ENCODE measurements at places on chromosomes 1 and 21.

DNA sequence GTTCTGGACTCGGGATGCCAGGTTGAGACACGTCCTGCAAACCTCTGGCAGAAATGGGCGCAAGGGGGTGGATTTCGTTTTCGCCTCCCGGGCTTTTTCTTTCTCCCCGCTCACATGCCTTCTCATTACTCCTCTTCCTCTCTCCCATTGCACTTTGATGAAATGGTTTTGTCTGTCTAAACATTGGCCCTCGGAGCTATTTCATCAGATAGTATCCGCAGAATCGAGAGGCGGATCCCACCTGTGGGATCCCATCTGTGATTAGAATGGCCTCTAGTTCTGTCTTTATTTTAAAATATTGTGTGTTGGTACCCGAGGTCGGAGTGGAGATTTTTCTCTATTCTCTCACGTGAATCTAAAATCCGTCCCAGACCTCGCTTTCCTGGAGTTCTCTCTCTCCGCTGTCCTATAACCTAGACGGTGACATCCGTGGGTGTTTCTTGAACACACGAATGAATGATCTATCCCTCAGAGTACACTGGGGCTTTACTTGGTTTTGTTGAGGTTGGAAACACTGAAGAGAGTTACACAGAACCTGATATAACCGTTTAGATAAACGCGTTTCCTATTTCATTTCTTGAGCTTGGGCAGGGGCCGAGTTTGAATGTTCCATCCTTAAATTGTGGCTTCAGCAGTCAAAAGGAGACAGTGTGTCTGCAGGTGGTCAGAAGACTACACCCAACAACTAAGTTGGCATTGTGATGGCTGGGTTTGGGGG lies 2.0 kb downstream of the EDARADD start:
- H3K27ac ChIP-seq = no peak overlapping the region
- H3K36me3 ChIP-seq = no peaks in the 10 kb centered on the region
- peak overlapping the region; percentile 79 for H3K4me3 ChIP-seq
- no peak for DNase-seq
- H3K27me3 ChIP-seq = peaks cover 22% of the 10 kb centered on the region

GRCh38 chr1:147243841-147244240 lies 1.4 kb downstream of the CHD1L start:
- H3K27ac ChIP-seq = no peak overlapping the region
- no peak for DNase-seq
- H3K27me3 ChIP-seq = no peaks in the 10 kb centered on the region
- no peaks in the 10 kb centered on the region for H3K36me3 ChIP-seq
- H3K4me3 ChIP-seq = peak overlapping the region; percentile 62
- H3K4me1 ChIP-seq = peaks cover 21% of the 10 kb centered on the region

- H3K27me3 ChIP-seq = no peaks in the 10 kb centered on the region
- DNase-seq = no peak
- peaks cover 39% of the 10 kb centered on the region for H3K4me1 ChIP-seq
Observed at GRCh38 chr1:185560760-185561159, 173.4 kb upstream of the HMCN1 start.

GRCh38 chr1:192311281-192311680 lies 5.5 kb upstream of the RGS21 start:
- no peaks in the 10 kb centered on the region for H3K36me3 ChIP-seq
- H3K4me1 ChIP-seq = no peaks in the 10 kb centered on the region
- peak; percentile 1 for DNase-seq
- no peak overlapping the region for H3K4me3 ChIP-seq

DNA sequence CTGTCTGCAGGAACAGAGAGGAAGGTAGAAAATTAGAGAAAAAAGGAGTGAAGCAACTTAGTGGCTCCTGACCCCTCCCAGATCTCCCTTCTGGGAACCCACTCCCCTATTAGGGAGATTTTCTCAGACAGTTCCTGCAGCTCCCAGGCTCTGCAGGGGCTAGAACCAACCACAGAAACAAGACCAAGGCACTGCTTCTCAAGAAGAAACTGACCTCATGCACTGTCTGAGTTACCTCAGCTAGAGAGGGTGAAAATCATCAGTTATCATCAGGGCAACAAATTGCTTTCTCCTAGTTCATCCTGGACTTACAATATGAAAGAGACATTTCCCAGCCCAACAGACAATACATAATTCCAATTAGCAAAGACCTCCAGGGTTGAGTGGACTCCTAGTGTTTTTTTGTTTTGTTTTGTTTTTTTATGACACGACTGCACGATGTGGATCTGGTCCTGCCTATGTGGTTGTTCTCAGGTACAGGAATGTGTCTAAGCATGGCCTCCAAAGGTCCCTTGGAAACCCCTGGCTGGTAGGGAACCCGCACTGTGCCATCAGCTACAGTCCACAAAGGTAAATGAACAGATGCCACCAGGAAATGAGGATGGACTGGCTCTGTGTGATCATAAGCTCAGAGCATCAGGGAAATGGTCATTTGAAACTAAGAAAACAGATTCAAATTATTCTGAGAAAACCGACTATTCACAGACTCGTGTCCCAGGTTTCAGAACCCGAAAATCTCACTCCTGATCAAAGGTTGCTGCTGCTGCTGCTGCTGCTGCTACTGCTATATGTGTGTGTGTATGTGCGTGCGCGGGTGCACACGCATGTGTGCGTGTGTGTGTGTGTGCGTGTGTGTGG lies 65.3 kb downstream of the LAMC2 start:
- no peaks in the 10 kb centered on the region for H3K27me3 ChIP-seq
- no peaks in the 10 kb centered on the region for H3K4me1 ChIP-seq
- no peak overlapping the region for H3K4me3 ChIP-seq
- H3K36me3 ChIP-seq = no peaks in the 10 kb centered on the region

GRCh38 chr1:65264197-65264929 lies 45.0 kb upstream of the DNAJC6 start:
- no peaks in the 10 kb centered on the region for H3K36me3 ChIP-seq
- no peak overlapping the region for H3K27ac ChIP-seq
- H3K4me1 ChIP-seq = peaks cover 10% of the 10 kb centered on the region
- H3K27me3 ChIP-seq = peaks cover 37% of the 10 kb centered on the region

DNA sequence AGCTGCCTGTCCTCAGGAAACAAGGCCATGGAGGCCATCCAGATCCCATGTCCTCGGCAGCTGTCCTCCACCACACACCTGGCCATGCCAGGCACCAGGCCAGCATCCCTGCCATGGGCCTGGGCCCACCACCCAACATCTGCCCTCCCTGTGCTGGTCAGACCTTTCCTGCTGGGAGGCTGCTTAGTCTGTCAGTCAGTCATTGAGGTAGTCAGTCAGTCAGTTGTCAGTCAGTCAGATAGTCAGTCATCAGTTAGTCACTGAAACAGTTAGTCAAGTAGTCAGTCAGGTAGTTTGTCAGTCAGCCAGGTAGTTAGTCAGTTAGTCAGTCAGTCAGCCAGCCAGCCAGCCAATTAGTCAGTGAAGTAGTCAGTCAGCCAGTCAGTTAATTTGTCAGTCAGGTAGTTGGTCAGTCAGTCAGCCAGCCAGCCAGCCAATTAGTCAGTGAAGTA lies 17.2 kb downstream of the KRTAP10-1 start:
- H3K4me1 ChIP-seq = no peaks in the 10 kb centered on the region
- H3K27me3 ChIP-seq = no peaks in the 10 kb centered on the region
- no peak overlapping the region for H3K4me3 ChIP-seq

DNA sequence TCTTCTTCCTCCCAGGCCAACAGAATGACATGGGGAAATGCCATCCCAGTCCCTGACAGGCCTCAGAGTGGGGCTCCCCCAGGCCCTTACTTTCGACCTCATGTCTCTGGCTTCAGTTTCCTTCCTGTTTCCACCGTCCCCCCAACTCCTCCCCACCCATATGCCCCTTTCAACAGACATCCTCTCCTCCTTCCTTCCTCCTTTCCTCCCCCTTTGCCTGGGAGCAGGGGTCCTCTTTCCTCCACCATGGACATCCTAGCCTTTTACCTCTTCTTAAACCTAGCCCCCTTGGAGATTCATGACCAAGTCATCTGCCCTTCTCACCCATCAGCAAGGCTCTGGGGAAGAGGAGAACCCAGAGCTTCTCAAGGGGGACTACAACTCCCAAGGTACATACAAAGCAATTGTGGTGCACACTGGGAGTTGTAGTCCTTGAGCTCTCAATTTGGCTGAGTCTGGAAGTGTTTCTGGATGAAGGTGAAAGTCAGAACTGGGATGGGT lies 4.0 kb downstream of the ZBTB7B start:
- H3K27me3 ChIP-seq = no peaks in the 10 kb centered on the region
- H3K4me3 ChIP-seq = peak overlapping the region; percentile 3
- peaks cover 11% of the 10 kb centered on the region for H3K36me3 ChIP-seq
- H3K27ac ChIP-seq = peak overlapping the region; percentile 66

- peaks cover 52% of the 10 kb centered on the region for H3K27me3 ChIP-seq
- no peak overlapping the region for H3K4me3 ChIP-seq
- H3K36me3 ChIP-seq = no peaks in the 10 kb centered on the region
Observed at GRCh38 chr1:210250998-210251679, 18.5 kb downstream of the SERTAD4 start.

DNA sequence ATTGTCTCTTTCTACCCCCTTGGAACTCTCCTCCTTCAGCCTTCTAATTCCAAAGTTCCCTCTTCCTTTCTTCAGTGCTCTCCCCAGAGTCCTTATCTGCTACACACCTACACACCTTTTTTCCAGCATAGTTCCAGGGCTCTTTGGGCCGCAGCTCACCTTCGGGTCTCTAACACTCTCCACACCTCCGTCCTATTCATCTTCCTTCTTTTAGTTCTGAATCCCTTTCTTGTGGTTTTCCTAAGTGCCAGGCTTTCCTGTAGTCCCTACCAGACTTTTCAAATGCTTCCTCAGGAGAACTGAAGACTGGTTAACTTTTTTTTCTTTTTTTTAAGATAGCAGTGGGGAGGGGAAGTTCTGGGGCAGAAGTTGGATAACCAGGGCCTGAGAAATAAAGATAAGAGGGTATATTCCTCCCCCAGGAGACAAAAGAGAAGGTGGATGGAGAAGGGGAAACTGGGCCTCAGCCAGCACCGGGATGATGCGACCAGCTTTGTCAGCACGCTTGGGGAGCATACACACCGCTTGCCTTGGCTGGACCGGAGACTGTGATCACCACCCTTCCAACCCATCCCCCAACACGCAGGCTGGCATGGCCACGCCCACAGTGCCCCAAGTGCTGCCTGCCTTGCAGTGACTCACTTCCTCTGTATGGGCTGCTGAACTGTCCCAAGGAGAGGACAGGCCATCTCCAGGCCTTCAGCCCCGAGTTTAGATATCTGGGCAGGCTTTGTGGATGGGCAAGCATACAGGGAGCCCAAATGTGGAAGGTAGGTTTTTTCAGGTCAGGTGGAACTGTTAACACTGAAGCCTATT lies 2.5 kb upstream of the CERS2 start:
- H3K27ac ChIP-seq = no peak overlapping the region
- no peaks in the 10 kb centered on the region for H3K27me3 ChIP-seq
- peak; percentile 71 for DNase-seq
- H3K36me3 ChIP-seq = no peaks in the 10 kb centered on the region
- H3K4me1 ChIP-seq = peaks cover 64% of the 10 kb centered on the region

DNA sequence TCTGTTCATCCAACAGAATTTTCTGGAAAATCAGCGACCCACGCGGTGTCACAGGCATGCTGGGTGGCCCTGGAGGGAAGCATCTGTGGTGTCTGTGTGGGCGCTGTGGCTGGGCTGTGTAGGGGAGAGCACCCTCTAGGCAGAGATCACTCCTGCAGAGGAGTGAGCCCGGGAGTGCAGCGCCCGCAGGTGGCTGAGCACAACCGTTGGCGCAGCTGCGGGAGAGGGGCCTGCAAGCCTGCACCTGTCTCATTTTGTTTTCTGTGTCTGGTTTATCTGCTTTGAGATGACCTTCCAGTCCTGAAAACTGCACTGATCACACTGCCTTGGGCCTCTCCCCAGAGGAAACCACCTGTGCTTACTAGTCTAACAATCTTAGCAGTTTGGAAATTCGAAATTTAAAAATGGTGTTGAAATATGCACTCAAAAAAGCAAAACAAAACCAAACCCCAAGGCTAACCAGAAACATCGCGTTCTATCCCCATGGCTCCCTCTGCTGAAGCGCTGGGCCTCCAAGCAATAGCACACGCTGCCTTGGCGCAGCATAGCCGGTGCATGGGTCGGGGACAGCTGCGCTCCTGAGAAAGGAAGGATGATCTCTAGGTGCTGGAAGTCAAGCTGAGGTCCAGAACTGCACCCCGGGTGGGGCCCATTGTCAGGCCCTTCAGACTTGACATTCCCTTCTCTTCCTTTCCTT lies 4.8 kb downstream of the FAM3B start:
- peak; percentile 35 for DNase-seq
- H3K4me1 ChIP-seq = peaks cover 12% of the 10 kb centered on the region
- H3K27ac ChIP-seq = no peak overlapping the region
- H3K4me3 ChIP-seq = no peak overlapping the region
- H3K36me3 ChIP-seq = no peaks in the 10 kb centered on the region

DNA sequence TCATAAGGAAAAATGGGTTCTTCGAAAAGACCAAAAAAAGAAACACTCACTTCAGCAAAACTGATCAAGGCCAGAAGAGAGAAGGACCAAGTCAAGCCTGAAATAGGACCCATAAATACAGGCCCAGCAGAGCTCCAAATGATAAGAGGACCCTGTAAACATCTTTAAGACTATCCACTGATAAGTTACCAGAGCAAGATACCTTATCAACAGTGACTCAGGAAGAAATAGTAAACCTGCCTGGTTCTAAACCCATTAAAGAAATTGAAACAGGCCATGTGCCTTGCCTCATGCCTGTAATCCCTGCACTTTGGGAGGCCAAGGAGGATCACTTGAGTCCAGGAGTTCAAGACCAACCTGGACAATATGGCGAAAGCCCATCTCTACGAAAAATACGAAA lies 81.8 kb upstream of the ERRFI1 start:
- no peaks in the 10 kb centered on the region for H3K4me1 ChIP-seq
- H3K36me3 ChIP-seq = no peaks in the 10 kb centered on the region
- H3K4me3 ChIP-seq = no peak overlapping the region
- no peaks in the 10 kb centered on the region for H3K27me3 ChIP-seq

DNA sequence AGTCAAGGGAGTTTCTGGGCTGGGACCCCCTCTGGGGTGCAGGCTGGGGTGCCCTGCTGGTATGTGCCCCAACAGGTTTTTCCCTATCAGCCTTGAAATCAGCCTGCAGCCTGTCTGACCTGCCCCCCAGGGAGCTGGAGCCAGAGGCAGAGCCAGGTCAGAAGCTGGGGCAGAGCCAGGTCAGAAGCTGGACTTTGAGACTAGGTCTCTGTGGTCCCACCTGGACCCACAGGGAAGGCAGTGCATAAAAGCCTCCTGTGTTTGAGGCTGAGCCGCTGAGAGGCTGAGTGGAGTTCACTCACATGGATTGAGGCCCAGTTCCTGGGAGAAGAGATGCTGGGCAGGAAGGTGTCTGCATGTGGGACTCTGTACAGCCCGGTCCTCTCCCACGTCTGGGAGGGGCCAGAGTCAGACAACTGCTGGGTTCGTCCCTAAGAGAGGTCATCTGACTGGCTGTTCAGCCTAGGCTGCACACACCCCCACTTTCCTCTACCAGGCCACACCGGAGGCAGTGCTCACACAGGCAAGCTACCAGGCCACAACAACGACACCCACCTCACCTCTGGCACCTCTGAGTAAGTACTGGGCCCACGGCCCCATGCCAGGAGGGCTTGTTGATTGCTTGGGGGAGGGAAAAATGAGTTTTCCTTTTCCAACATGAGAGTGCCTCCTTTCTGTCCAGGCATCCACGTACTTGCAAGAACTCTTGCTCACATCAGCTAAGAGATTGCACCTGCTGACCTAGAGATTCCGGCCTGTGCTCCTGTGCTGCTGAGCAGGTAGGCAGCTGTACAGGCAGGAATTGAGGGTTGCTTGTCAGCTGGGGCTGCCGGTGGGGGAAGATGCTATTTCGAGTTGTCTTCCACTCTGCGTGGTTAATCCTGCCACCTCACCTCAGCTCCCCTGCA lies at the start of gene ANXA9:
TSS of gene ANXA9 (plus strand) at position 488 of the 908 bp plus-strand sequence. CDS start 814 bp downstream, outside the sequence.
- H3K27me3 ChIP-seq = no peaks in the 10 kb centered on the region
- H3K4me1 ChIP-seq = peaks cover 26% of the 10 kb centered on the region
- no peak within 1 kb of the TSS for H3K4me3 ChIP-seq

- H3K27me3 ChIP-seq = no peaks in the 10 kb centered on the region
- DNase-seq = no peak
- peaks cover 18% of the 10 kb centered on the region for H3K36me3 ChIP-seq
- no peaks in the 10 kb centered on the region for H3K4me1 ChIP-seq
- no peak overlapping the region for H3K4me3 ChIP-seq
Observed at GRCh38 chr1:235758931-235759330, 107.8 kb downstream of the LYST start.
